ENCODE measurements at places on chromosomes 5 and 9.

- DNase-seq, result no peak
Observed at GRCh38 chr5:92147266-92147665, 764.1 kb upstream of the ARRDC3 start.

DNA sequence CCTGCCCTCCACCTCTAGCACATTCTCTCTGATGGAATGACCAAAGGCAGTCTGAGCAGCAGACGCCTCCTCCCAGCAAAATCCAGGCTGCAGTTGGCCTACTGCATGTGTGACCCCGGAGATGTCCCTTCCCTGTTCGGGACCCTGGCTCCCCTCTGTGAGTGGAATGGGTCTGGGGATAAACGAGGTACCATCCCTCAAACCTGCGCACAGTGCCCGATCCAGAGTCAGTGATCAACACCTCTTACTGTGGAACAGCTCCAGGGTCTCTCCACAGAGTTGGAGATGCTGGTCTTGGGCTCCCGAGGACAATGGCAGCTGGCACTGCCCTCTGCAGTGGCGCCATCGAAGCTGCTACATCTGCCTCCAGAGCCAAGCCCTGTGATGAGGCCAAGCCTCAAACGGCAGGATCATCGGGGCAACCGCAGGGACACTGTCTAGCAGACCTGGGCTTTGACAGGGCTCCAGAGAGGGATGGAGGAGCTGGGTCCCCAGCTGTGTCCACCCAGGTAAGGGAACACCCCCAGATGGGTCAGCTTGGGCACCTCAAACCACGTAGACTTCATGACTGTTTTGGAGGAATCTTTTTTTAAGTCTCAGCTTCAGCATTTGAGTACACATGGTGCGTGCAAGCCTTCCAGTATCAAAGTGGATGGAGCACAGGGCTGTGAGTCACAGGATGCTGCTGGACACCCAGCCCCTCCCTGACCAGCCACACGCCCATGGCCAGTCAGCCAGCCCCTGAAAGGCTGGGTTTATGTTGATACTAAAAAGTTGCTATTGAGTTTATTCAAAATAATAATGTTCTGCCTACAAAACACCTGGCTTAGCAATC is 13.0 kb downstream of the MED10 start:
- no peak for DNase-seq

- no peak for DNase-seq
Observed at GRCh38 chr5:116795189-116795588, 220.6 kb upstream of the SEMA6A start.

DNA sequence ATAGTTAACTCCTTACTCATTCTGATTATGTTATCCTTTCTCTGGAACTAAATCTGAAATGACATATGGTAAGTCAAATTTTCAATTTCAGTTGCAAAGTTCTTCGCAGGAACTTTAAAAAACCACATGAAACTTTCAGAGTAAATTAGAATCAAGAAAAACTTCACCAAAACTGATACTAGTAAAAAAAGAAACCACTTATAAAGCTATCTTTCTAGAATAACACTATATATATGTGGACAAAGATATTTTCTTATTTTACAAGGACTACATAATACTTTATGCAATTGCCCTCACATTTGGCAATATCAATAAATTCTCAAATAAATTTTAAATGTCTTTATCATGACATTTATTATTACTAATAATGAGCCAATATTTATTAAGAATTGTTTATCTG is 1847.1 kb upstream of the NUDT12 start:
- DNase-seq, result no peak

DNA sequence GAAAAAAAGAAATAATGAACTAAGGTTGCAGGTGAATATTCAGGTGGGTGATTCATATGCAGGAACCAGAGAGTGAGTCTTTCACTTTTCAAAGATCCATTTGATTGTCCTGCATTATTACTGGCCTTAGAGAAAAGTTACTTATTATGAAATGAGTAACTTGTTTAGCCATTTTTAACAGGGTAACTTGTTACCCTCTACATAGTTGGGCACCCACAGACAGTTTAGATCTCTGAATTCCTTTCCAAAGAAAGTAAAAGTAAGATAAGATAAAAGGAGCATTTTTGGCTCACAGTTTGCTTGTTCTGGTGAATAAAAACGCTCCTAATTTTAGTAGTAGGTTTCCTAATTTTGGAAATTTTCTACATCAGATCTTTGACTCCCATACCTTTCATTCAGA is 54.1 kb upstream of the DAB2 start:
- DNase-seq, result no peak

- DNase-seq, result no peak
Observed at GRCh38 chr9:136193127-136193890, 11.6 kb downstream of the LHX3 start.

DNA sequence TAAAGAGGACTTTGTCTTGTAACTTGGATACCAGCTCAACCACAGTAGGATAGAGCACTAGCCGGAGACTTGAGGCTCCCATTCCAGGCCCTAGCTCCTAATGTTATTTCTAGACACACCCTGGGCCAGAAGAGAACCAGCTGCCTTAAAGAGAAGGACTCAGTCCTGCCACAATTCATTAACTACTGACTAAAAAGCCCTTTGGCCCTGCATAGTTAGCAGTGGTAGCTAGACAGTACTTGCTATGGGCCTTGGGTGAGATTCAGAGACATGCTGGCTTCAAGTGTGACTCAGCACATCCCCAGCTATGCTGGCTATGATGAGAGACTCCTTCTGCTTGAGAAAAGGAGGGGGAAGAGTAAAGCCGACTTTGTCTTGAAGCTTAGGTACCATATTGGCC is 47.3 kb downstream of the TMEM167A start:
- no peak for DNase-seq

DNA sequence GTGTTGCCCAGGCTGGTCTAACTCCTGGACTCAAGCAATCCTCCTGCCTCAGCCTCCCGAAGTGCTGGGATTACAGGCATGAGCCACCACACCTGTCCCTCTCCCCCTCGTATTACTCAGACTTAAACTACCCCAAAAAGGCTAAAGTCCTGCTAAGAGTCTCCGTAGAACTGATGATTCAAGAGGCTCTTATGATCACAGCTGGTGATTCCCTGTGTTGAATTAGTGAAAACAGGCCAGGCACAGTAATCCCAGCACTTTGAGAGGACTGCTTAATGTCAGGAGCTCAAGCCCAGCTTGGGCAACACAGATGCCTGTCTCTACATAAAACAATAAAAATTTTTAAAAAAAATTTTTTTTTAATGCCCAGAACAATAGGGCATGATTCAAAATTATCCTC is 9.2 kb downstream of the CDC26 start:
- no peak for DNase-seq

DNA sequence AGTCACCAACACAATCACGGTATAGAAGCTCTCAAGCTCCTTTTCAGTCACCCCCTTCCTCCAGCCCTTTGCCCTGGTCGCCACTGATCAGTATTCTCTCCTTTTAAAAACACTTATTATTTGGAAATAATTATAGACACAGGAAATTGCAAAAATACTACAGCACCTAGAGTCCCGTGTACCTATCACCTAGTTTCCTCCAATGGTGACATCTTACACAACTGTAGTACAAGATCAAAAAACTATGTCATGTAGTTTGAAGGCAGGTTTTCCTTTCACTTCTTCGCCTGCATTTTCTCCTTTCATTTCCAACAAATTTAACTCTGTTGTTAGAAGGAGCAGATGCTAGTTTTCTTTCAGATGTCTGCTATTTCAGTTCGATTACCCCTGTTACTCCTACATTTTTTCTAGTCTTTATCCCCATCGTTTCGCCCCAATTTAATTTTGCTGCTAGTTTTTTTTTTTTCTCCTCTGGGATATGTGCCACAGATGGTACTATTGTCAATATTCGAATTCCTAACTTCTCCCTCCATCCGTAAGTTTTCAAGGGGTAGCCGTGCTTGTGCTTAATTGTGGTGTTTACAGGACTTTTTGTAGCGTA is 612 bp upstream of the ATG10 start:
- DNase-seq, result peak; percentile 55

GRCh38 chr9:85013703-85014102 is 344.2 kb downstream of the NTRK2 start:
- no peak for DNase-seq

DNA sequence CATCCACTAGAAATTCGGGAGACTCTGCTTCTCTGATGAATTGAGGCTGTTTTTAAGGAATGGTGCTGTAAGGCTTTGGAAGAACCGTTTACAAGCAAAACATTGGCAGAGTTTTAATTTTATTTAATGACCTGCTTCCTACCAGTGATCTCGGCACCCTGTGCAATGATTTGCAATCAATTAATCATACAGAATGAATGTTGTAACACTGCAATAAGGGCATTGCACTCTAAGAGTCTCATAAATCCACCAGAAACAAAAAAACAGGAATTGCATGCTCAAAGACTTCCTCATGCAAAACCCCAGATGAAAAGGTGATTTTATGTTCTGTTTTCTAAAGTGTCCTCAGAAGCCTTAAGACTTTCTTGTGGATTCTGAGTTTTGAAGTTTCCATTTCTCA is 295.7 kb downstream of the ARHGEF28 start:
- DNase-seq, result no peak

GRCh38 chr9:131266266-131267229 is 9.8 kb downstream of the FAM78A start:
- no peak for DNase-seq

GRCh38 chr5:10539687-10539998 is 24.2 kb upstream of the ANKRD33B start:
- no peak for DNase-seq

DNA sequence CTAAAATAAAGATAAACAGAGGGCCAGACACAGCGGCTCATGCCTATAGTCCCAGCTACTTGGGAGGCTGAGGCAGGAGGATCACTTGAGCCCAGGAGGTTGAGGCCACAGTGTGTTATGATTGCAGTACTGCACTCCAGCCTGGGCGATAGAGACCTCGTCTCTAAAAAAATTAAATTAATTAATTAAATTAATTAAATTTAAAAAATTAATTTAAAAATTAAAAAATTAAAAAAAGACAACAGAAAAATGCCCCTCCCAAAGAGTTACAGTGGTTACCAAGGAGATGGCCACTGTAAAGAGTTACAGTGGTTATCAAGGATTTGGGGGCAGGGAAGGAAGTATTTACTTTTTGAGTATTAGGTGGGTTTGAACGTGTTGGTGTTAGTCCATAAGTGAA is 38.3 kb downstream of the CDC14B start:
- DNase-seq, result no peak

DNA sequence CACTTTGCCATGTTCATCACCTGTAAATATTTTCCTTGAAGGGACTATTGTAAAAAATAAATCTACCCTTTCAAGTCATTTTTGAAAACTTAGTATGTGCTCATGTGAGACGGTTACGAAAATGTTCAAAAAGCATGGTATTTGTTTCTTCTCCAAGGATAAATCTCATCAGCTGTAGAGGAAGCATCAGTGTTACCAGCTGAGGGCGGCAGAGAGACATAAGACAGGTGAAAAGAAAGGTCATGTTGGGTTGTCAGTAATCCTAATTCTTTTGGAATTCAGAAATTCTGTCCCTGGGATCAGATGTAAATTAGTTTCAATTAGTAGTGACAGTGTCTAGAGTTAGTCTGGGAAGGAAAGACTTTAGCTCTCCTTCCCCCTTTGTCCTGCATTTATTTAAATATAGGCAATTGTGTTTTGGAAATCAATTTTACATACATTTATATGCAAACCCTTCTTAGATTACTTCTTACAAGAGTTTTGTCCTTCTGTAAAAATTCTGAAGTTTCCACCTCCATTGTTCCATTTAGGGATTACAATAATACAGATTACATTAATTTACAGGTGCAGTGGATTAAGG is 791.9 kb upstream of the CDH6 start:
- DNase-seq, result peak; percentile 17

All from Jurkat, Clone E6-1 (cell line).